Activated T-cell treated with anti-CD3 and anti-CD28 coated beads for 4 hours (primary cell): ENCODE measurements at places on chromosomes 4 and X.

GRCh38 chrX:125170459-125170858 is 149.2 kb upstream of the TEX13C start:
- no peak for DNase-seq

- no peak for DNase-seq
Observed at GRCh38 chr4:184721254-184721653, 12.6 kb downstream of the CENPU start.

GRCh38 chr4:131347816-131348215 is 1801.3 kb upstream of the PCDH10 start:
- no peak for DNase-seq

DNA sequence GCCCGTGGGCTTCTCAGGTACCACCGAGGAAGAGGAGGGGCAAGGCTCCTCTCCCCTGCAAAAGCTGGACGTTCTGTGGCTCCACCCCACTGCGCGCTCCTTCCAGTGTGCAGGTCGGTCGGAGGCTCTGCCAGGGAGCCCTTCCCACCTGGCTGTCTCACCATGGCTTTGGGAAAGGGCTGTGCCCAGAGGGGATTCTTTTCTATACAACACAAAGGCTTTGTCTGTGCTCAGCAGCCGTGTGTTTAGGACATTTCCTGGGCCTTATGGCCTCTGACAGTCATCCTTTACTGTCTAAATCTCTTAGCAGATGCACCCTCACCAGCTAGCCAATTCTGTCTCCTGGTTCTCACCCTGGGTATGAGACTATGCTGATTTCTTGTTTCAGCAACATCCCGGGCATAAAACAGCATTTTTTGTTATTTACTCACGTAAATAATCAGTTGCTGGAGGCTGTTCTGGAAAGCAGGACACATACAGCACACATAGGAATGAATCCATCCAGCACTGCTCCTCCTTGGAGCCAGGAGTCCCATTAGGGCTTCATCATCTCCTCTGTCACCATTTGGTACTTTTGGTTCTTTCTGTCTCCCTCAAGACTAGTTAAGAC is 20.4 kb upstream of the ATXN3L start:
- no peak for DNase-seq

- DNase-seq: no peak
Observed at GRCh38 chrX:154032160-154032559, 12.5 kb upstream of the IRAK1 start.

- DNase-seq: no peak
Observed at GRCh38 chr4:17688011-17688441, 73.6 kb downstream of the MED28 start.

DNA sequence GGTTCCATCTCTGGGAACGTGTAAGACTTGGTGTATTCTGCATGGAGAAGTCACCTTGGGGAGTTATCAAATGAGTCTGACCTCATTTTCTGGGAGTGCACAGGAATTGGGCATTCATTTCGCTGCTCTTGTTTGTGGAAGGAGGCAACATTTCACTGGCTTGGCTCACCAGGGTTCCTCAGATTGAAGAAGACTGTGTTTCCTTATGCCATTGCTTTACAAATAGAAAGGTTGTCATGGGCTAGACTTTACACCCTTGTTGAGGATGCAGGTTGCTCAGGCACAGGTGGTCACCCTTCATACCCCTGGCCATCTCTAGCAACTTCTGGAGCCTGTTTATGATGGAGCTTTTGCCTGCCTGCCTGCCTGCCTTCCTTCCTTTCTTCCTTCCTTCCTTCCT is 114.4 kb downstream of the AASDH start:
- DNase-seq: no peak

GRCh38 chr4:95084584-95084983 is 326.8 kb downstream of the BMPR1B start:
- no peak for DNase-seq

- DNase-seq: no peak
Observed at GRCh38 chrX:153728951-153729631, 4.4 kb downstream of the ABCD1 start.

DNA sequence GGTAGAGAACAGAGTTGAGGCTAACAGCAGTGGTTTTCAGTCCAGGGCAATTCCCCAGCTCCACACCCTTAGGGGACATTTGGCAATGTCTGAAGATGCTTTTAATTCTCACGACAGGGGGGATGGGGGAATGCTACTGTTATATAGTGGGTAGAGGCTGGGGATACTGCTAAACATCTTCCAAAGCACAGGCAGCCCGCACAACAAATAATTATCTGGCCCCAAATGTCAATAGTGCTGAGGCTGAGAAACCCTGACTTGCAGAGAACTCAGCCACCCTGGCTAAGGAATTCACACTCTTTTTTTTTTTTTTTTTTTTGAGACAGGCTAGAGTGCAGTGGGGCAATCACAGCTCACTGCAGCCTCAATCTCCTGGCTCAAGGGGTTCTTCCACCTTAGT is 60.6 kb downstream of the POLR2B start:
- DNase-seq: no peak

GRCh38 chr4:10403633-10404445 is 53.4 kb downstream of the ZNF518B start:
- DNase-seq: no peak

DNA sequence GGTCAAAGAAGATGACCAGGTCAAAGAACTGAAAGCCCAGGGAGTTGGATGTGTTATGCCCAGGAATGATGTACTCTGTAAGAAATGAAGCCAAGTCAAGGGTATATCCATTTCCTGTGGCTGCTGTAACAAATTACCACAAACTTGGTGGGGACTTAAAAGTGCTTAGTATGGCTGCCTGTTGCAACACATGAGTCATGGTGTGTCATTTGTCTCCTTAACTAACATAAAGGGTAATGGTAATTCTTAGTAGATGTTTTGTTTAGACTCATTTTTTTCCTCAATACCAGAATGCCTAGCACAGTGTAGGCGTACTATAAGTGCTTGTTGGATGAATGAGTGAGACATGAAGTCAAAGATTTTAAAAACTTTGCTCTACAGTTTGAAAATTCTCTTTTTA is 45.7 kb downstream of the SYTL5 start:
- no peak for DNase-seq

GRCh38 chrX:129449148-129449547 is 74.1 kb downstream of the SMARCA1 start:
- no peak for DNase-seq

GRCh38 chrX:1239681-1240142 is 27.3 kb upstream of the CRLF2 start:
- DNase-seq: no peak

DNA sequence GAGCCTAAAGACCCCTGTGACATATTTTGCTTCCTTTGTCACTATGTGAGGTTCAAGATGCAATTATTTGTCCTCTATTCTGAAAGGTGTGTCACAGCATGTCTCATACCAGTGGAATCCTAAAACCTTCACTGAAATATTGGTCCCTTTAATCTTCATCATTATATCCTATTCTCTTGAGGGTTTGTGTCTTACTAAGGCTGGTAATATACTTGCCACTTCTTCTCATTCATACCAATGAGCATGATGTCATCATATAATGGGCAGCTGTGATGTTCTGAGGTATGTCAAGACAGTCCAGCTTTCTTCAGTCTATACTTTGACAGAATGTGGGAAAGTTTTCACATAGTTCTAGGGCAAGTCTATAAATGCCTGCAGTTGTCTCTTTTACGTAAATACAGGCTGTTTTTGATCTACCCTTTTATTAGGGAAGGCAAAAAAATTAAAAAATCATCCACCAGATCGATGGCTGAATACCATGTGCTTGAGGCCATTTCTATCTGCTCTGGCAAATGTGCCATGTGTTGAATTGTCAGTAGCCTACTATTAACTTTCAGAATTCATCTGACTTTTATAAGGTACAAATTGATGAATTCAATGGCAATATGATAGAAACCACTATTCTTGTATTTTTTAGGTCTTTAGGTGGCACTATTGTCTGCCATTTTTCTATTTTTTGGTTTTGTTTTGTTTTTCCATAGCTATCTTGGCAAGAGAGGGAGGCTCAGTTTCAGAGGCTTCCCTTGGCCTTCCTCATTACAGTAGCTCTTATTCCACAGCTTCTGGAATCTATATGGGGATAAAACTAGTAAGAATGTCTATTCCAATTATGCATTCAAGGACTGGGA is 209.0 kb downstream of the PPARGC1A start:
- DNase-seq: no peak

DNA sequence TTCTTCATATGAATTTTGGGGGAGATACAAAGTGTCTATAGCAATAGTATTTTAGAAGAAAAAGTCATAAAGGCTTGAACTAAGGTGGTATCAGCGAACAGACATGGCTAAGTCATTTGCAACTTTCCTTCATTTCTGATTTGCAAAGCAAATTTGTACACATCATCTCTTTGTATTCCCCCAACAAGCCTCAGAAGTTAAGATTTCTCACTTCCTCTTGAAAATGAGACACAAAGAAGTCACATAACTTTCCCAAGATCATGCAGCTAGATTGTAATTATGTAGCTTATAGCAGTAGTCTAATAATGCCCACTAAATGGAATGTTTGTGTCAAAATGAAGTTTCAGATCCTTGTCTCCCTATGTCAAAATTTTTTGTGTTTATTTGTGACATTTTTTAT is 709.8 kb upstream of the HS3ST1 start:
- no peak for DNase-seq

DNA sequence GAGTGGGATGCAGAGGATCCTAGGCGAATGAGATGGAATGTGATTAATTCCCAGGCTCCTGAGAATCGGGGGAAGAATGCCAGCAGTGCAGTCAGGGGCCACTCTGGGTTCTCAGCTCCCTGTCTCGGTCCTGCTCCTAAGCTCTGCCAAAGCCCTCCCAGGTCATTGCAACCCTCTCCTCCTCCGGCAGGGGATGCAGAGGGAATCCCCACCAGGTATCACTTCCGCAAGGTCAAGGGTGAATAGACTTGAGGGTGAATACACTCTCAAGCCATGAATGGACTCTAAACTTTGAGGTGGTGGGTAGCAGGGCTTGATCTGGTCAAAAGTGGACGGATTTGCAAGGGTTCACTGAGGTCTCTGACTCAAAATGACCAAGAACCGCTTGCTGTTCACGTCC is 139.3 kb upstream of the MXRA5 start:
- DNase-seq: no peak

DNA sequence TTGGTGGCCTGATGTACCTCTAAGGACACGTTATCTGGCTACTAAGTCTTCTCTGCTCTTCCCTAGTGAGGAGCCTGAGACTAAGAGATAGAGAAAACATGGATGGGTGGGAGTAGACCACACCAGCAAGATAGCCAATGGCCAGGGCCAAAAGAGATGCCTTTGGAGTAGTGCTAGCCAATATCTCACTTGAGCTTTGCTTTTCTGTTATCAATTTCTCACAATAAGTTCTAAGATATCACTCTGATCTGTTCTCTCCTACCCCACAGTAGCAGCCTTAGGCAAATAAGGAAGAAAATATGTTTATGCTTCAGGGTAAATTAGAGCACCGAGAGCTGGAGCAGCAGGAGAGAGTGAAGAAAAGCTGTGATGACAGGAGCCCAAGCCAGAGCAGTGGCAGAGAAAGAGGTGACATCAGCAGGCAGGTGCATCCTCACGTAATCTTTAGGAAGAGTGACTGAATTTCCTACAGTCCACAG is 343.9 kb upstream of the NOCT start:
- DNase-seq: no peak

- DNase-seq: no peak
Observed at GRCh38 chr4:113209153-113209552, 159.7 kb downstream of the ANK2 start.

DNA sequence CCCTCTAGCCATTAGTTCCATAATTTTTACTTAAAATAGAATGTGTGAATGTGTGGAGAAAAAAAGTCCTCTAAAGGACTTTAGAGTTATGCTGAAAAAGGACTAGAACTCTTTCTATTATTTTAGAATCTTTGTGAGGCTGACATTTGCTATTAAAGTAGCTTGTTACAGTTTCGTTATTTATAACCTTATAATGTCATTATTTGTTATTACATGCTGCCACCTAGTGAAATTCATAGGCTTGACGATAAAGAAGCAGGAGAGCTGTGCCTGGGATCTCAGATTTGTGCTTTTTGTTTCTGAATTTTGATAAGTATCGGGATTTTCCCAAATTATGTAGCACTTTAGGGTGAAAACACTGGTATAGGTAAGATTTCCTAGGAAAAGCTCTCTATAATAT is 38.5 kb upstream of the TAPT1 start:
- no peak for DNase-seq

DNA sequence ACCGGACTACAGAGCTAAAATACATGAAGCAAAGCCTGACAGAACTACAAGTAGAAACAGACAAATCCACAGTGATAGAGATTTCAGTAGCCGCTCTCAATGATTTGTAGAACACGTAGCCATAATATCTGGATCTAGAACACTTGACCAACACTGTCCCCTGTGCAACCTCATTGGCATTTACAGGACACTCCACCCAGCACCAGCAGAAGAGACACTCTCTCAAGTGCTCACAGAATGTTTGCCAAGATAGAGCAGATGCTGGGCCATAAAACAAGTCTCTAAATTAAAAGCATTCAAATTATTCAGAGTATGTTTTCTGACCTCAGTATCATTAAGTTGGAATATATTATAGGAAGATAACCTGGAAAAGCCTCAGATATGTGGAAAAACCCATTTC is 21.7 kb downstream of the HTT start:
- DNase-seq: no peak

GRCh38 chr4:183675625-183676024 is 16.5 kb downstream of the TRAPPC11 start:
- no peak for DNase-seq
